CD4-positive, alpha-beta memory T cell (primary cell): ENCODE measurements at places on chromosomes 7 and 10. TPM values are rescaled to one million over a fixed set of nuclear protein-coding genes. Genes with fewer than 3 reads are reported as not detected.

- H3K4me1 ChIP-seq, result peaks cover 79% of the 10 kb centered on the region
- no peak overlapping the region for H3K27ac ChIP-seq
- H3K27me3 ChIP-seq, result no peaks in the 10 kb centered on the region
These were observed 33.8 kb upstream of the ARMS2 start for GRCh38 chr10:122420624-122421007.

GRCh38 chr10:49138361-49138891, 4.6 kb upstream of the FAM170B start:
- no peak overlapping the region for H3K27ac ChIP-seq
- H3K4me1 ChIP-seq, result no peaks in the 10 kb centered on the region
- no peak for DNase-seq
- H3K4me3 ChIP-seq, result no peak overlapping the region
- H3K27me3 ChIP-seq, result no peaks in the 10 kb centered on the region

GRCh38 chr10:77442699-77443189, 194.9 kb downstream of the KCNMA1 start:
- H3K4me3 ChIP-seq, result no peak overlapping the region
- no peaks in the 10 kb centered on the region for H3K4me1 ChIP-seq
- H3K27me3 ChIP-seq, result no peaks in the 10 kb centered on the region
- no peak for DNase-seq
- no peak overlapping the region for H3K27ac ChIP-seq

- H3K4me1 ChIP-seq, result no peaks in the 10 kb centered on the region
- H3K36me3 ChIP-seq, result no peaks in the 10 kb centered on the region
- DNase-seq, result no peak
- H3K27me3 ChIP-seq, result no peaks in the 10 kb centered on the region
These were observed 56.9 kb downstream of the ADK start for GRCh38 chr10:74207691-74208480.

GRCh38 chr7:33087858-33088257, 21.3 kb downstream of the RP9 start:
- no peaks in the 10 kb centered on the region for H3K27me3 ChIP-seq
- no peaks in the 10 kb centered on the region for H3K36me3 ChIP-seq
- H3K4me3 ChIP-seq, result no peak overlapping the region
- no peaks in the 10 kb centered on the region for H3K4me1 ChIP-seq

DNA sequence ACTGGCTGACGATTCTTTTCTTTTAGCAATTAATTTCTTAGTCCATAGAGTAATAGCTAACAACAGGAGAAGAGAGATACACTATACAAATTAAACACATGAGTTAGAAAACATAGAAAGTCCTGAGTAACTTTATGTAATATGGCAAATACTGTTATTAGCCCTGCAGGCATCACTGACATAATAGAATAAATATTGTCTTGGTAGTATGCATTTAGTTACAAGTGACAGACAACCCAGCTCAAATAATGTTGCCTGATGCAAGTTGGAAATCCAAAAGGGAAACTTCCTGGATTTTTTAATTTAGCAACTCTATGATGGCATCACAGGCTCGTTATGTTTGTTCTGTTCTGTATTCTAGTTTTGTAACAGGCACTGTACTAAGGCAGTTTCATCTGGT, 95.1 kb downstream of the DKK1 start:
- no peaks in the 10 kb centered on the region for H3K4me1 ChIP-seq
- no peak overlapping the region for H3K27ac ChIP-seq
- no peak for DNase-seq
- H3K4me3 ChIP-seq, result no peak overlapping the region
- H3K27me3 ChIP-seq, result no peaks in the 10 kb centered on the region
- H3K36me3 ChIP-seq, result no peaks in the 10 kb centered on the region

DNA sequence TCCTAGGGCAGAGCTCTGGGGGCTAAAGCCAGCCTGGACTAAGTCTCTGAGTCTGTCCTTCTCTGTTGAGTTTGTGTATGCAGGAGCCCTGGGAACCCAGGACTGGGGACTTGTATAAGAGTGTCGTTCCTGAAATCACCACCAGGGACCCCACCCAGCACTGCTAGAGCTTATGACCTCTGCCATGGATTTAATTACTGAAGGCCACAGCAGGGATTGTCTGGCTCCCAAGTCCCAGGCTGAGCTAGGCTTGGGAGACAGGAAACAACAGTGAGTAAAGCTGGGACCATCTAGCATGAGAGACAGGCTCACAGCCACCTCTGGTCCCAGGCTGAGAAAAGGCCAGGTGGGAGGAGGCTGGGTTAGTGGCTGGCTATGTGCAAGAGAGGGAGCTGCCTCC, 1.4 kb upstream of the TSPAN15 start:
- H3K4me3 ChIP-seq, result no peak overlapping the region
- DNase-seq, result peak; percentile 54
- H3K4me1 ChIP-seq, result peaks cover 26% of the 10 kb centered on the region

GPR158 gene
- total RNA-seq, result not detected

NAT16 gene
- not detected for total RNA-seq

PLCE1 gene
- not detected for total RNA-seq

TRIL gene
- total RNA-seq, result not detected

IGF2BP3 gene
- not detected for total RNA-seq
